ENCODE measurements at places on chromosomes 4 and X.

DNA sequence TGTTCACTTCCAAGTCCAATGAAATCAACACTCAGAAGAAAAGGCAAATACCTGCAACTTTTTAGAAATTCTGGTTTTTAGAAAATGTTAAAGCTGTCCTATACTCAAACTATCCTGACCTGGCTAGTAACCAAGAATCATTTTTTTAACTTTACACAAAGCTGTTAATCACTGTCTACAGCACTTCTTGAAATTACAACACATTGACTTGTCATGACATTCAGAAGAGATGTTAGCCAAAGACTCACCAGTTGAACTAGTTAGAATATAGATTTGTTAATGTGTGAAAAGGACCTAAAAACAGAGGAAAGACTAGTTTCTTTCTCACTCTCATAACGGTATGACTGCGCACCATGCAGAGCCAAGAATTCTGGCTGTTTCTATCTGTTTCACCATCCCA is 98.8 kb downstream of the COX18 start:
- no peak for DNase-seq

- peak; percentile 54 for DNase-seq
These were observed 191.6 kb upstream of the ANKRD50 start for GRCh38 chr4:124903995-124904722.

DNA sequence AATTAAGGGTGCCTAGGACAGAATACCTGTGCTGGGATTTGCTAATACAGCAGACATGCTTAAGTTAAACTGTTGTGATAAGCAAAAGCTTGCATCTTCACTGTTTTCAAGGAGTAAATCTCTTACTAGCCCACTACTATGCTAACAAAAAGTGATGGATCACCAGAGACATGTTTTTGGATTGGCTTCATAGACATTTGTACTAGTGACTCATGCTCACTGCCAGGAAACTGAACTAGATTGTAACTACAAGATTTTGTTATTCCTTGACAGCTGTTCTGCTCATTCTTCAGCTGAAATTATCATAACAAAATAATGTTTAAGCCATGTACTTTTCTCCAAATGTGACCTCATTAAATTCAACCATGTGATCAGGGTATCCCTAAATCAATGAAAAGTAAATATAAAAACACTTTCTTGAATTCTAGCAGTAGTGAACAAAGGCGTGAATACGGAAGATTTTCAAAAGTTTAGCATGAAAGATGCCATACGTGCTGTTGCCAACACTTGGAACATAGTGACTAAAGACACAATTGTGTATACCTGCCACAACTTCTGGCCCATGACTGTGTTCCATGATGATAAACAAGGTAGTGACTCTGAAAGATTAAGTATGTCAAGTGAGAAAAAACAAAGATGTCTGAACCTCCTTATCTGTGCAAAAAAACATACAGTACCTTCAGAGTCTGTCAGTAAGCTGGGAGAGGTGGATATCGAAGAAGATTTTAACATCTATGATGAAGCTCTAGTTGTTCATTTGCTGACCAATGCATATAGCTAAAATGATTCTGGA is 154.0 kb downstream of the BTC start:
- DNase-seq: no peak

GRCh38 chr4:38855466-38855865 is 1.2 kb downstream of the TLR6 start:
- no peak for DNase-seq

- no peak for DNase-seq
These were observed 1.3 kb upstream of the SLC25A5 start for GRCh38 chrX:119466970-119467369.

DNA sequence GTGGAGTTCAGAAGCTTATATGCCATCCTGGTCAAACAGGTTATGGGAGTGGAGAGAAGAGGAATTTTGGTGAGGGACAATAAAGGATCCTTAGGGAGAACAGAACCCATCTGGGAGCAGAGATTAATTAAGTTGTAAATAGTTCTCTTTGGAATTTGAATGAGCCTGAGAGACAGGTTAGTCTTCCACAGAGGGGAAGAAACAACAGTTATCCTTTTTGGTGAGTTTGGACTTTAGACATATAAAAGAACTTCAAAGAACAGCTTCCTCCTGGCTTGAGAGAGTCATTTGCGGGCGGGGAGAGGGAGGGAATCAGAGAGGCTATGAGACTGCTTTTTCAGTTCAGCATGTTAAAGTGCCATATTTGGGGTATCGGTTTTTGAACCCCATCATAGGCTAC is 793.3 kb upstream of the MAGEB2 start:
- DNase-seq: no peak

GRCh38 chr4:42268824-42269223 is 116.4 kb upstream of the BEND4 start:
- DNase-seq: no peak

DNA sequence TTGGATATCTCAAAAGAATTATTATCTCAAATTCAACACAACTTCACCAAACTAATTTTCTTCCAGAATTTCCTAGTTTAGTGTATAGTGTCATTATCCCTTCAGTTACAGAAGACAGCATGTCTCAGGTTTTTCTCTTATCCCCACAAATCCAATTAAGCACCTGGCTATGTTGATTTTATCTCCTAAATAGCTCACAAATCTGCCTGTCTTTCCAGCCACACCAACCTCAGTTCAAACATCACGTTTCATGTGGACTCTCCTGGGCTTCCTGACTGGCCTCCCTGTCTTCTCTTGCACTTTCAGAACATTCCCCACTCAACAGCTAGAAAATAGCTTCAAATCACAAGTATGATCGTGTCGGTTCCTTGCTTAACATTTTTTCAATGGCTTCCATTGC is 14.8 kb downstream of the STK32B start:
- no peak for DNase-seq

DNA sequence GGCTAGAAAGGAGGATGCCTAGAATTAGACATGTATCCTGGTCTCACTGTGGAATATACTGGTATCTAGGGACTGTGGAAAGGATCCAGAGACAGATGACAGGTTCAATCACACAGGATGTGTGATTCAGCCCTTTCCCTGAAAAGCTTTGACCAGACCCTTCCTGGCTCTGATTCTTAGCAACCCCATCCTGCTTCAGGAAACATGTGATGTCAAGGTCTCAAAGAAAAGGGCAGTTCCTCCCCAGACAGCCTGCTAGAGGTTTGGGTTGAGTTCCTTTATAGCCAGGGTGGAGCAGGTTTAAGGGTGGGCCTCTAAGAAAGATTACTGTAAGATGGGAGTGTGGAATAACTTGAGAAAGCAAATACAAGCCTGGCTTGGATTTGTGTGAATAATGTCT is 3.0 kb downstream of the BMP15 start:
- DNase-seq: no peak

GRCh38 chrX:16786791-16787735 is 797 bp downstream of the TXLNG start:
- DNase-seq: no peak

DNA sequence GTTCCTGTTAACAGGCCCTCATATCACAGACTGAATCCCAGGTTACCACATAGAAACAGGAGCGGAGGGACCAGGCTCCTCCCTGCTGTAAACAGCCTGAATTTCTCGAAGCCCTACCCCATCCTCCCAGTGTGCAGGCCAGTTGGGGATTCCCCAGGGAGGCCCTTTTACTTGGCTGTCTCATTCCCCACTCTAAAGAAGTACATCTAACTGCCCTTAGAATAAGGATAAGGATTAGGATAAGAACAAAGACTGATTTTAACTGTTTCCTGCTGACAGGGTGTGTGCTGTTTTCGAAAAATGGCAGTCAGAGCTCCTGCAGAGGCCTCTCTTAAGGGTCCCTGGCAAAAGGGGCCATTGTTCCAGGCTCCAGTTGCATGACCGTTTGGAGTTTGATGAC is 133.7 kb downstream of the PAPSS1 start:
- no peak for DNase-seq

- no peak for DNase-seq
These were observed 18.0 kb downstream of the GC start for GRCh38 chr4:71765821-71766383.

GRCh38 chrX:109733613-109734083 is 591 bp upstream of the ACSL4 start:
- no peak for DNase-seq

- no peak for DNase-seq
These were observed 13.8 kb downstream of the SH3BP2 start for GRCh38 chr4:2806390-2807355.

GRCh38 chrX:23838953-23839352 is 56.0 kb downstream of the SAT1 start:
- no peak for DNase-seq

GRCh38 chr4:98516042-98516440 is 142.4 kb downstream of the TSPAN5 start:
- DNase-seq: peak; percentile 69

GRCh38 chrX:8404471-8404870 is 60.2 kb upstream of the VCX3B start:
- no peak for DNase-seq

- DNase-seq: no peak
These were observed 114.9 kb downstream of the ZNF827 start for GRCh38 chr4:145823743-145824142.

DNA sequence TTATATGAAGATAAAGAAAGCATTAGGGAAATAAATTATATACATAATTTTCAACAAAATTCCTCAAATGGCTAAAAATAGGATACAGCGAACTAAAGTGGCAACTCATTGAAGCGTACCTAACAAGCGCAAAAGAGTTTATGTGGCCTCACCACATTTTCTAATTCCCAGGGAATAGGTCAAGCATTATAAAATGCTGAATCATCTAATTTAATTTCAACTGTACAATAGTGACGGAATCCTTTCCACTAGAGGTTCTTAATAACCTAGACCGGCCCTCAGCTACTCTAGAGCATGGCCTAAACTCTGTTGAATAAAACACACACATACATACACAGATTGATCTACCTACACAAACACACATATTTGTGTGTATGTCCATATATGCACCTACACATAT is 29.1 kb downstream of the CXXC4 start:
- DNase-seq: no peak

DNA sequence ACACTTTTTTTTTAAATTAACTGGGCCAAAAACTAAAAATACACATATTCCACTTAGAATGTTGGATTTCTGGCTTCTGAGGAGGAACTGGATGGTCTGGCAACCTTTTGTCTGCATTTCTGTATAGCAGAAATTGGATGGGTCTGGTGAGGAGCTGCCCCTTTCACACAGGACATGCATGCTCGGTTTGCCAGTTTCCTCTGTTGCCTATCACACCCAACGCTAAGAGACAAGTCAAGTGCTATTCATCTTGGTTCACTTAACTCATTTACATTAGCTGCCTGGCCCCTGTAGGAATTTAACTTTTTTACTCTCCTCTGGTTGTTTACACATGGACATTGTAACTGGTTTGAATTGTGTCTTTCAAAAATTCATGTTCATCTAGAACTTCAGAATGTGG is 195.7 kb downstream of the PACRGL start:
- no peak for DNase-seq

GRCh38 chrX:16953606-16954211 is 7.3 kb downstream of the REPS2 start:
- DNase-seq: no peak

DNA sequence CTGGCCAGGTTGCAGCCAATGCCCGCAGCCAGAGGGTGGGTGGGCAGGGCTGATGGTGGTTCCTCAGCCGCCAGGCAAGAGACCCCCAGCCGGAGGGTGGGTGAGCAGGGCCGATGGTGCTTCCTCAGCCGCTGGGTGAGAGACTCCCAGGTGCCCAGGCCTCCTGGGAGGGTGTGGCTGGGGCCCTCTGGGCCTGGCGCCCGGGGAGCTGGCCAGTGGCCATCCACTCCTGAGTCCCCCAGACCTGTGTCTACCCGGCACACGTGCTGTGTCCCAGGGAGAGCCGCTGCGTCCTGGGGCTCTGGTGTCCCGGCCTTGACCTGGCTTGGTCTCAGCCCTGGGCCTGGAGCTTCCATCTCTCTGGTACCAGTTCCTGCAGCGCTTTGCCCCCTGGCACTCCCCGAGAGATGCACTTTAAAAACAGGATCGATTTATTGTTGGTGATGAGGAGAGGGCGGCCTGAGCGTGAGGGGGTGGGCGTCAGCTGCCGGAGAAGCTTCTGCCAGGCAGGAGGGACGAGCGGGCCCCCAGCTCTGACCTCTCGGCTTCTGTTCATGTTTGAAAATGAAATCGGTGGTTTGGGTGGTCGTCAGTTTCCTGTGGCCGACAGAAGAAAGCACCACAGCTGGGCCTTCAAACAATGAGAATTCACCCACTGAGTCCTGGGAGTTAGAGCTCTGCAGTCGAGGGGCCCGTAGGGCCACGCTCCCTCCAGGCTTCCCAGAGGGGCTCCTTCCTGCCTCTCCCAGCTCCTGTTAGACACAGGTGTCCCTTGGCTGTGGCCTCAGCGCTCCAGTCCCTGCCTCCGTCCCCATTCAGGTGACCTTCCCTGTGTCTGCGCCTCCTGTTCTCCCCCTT is 6.5 kb downstream of the DOK7 start:
- no peak for DNase-seq

GRCh38 chrX:40184968-40185367 is 87.2 kb upstream of the BCOR start:
- DNase-seq: no peak

- DNase-seq: no peak
These were observed 594.7 kb downstream of the SMARCA1 start for GRCh38 chrX:128928636-128929035.

GRCh38 chr4:81566161-81566591 is 94.5 kb upstream of the RASGEF1B start:
- DNase-seq: no peak

DNA sequence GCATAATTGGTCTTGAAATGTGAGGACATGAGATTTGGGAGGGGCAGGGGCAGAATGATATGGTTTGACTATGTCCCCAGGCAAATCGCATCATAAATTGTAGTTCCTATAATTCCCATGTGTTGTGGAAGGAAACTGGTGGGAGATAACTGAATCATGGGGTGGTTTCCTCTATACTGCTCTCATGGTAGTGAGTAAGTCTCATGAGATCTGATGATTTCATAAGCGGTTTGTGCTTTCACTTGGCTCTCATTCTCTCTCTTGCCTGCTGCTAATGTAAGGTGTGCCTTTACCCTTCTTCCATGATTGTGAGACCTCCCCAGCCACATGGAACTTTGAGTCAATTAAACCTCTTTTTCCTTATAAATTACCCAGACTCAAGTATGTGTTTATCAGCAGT is 2595.9 kb downstream of the PCDH7 start:
- no peak for DNase-seq

DNA sequence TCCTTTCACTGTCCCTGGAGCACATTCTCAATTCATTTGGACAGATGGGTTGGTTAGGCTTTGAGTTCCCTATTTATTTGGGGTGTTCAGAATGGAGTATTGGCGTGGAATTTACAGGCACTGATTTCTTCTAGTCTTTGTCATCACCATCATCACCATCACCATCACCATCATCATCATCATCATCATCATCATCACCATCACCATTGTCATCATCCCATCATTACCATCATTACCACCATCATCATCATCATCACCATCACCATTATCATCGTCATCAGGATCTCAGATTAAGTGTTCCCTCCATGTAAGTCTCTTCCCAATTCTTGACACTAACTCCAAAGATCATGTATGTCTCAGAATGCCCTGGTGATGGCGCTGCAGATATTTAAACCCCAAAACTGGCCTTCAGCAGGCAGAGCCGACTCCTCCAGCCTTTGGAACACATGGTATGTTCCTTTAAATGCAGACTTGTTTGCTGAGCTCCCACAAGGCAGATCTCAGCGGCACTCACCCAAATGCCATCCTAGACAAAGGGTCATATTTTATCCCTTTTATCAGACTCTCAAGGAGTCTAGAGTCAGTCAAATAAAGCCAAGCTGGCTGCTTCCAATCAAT is 19.8 kb upstream of the FAM9A start:
- no peak for DNase-seq

- DNase-seq: peak; percentile 77
These were observed 72.4 kb downstream of the ANKRD50 start for GRCh38 chr4:124640022-124640730.

- no peak for DNase-seq
These were observed 18.2 kb downstream of the ELF4 start for GRCh38 chrX:130091980-130092522.

GRCh38 chrX:80917919-80918318 is 108.2 kb upstream of the BRWD3 start:
- no peak for DNase-seq

Data from HFF-Myc (cell line).